ENCODE measurements at places on chromosomes 3 and 15. TPM values are rescaled to one million over a fixed set of nuclear protein-coding genes. Genes with fewer than 3 reads are reported as not detected.

The VILL gene
- 2.2 TPM for total RNA-seq

The DOCK3 gene
- not detected for total RNA-seq

The CA12 gene
- total RNA-seq: 0.38 TPM

The C3orf22 gene
- total RNA-seq: not detected

The PLAAT1 gene
- total RNA-seq: 0.89 TPM

The DNAH12 gene
- total RNA-seq: under 0.01 TPM

The CCDC174 gene
- total RNA-seq: 6.4 TPM

The PARP3 gene
- 6.7 TPM for total RNA-seq

The POPDC2 gene
- total RNA-seq: 0.76 TPM

The CLN6 gene
- total RNA-seq: 13.4 TPM

The RASGRP1 gene
- total RNA-seq: 0.13 TPM

The DYNC1LI1 gene
- 38.6 TPM for total RNA-seq

The IL16 gene
- total RNA-seq: 2.7 TPM

The ABHD6 gene
- 28.7 TPM for total RNA-seq

The PLXNB1 gene
- total RNA-seq: 13.9 TPM
